ENCODE measurements at places on chromosomes 11 and 22.

- DNase-seq = no peak
- peak overlapping the region; percentile 92 for H3K4me3 ChIP-seq
- H3K4me1 ChIP-seq = peaks cover 46% of the 10 kb centered on the region
- H3K36me3 ChIP-seq = peaks cover 13% of the 10 kb centered on the region
Observed at GRCh38 chr11:119107538-119108145, 498 bp downstream of the C2CD2L start.

DNA sequence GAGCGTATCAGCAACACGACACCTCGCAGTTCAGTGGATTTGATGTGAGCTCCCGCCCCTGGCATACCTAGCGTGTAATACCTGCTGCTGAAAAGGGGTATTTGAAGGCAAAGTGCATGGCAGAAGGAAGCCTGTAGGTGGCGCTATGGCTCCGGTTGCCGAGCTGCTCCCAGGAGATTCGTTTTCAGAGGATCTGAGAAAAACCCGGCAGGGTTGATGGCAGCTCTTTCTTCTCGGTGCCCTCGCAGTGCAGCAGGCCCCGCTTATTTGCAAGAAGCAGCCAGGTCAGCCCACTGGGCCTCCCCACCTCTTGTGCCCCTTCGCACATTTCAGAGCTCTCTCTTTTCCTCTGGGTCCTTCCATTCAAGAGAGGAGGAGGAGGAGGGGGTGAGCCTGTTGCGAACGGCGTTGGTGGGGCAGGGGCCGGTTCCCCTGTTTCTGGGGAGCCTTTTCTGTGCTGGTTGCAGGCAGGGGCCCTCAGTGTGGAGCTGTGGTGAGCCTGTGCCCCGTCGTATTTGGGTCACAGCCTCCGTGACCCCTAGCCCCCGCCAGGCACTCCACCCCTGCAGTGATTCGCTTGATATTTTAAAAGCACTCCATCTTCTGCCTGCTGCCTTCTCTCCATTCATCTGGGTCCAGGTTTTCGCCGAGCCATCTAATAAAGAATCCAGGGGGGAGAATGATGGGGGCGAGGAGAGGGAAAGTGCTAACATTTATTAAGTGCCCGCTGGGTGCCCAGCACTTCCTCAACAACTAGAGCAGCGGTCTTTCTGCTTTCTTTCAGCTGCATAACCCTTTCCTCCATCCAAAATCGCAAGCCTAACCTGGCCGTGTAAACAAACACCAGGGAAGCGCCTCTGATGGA is 85.3 kb upstream of the SYT13 start:
- peak; percentile 75 for DNase-seq
- peaks cover 34% of the 10 kb centered on the region for H3K27me3 ChIP-seq
- H3K4me3 ChIP-seq = no peak overlapping the region
- no peak overlapping the region for H3K27ac ChIP-seq
- peaks cover 16% of the 10 kb centered on the region for H3K4me1 ChIP-seq

GRCh38 chr22:43643387-43643786 is 168.7 kb downstream of the EFCAB6 start:
- H3K36me3 ChIP-seq = no peaks in the 10 kb centered on the region
- no peaks in the 10 kb centered on the region for H3K4me1 ChIP-seq
- DNase-seq = no peak
- H3K27ac ChIP-seq = no peak overlapping the region

DNA sequence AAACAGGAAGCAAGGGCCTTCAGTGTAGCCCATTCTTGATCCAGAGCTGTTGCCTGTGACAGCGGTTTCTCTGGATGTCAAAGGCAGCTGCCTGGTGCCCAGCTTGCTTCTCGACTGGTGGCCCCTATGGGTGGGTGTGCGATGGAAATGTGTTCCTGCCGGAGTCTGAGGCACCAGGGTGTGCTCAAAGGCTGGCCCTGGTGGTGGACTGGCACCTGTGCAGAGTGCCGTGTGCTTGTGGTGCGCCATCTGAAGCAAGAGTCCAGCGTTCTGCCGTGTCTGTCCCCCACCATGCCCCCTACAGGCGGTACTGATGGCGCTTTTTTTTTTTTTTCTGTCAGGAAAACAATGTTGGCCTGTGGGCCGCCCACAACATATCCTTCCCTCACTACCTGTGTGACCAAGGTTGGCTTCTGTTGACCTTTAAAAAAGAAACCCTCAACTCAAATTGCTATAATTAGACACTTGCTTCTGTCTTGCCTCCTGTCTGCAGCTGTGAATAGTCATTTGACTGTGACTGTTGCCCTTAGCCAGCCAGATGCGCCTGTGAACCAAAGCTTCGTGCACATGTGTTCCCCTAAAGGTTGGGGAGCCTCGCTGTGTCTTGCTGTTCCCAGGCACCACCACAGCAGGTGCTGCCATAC is 4.7 kb upstream of the RANBP1 start:
- peaks cover 23% of the 10 kb centered on the region for H3K36me3 ChIP-seq
- H3K4me3 ChIP-seq = peak overlapping the region; percentile 14
- peak overlapping the region; percentile 95 for H3K27ac ChIP-seq
- DNase-seq = peak; percentile 62

DNA sequence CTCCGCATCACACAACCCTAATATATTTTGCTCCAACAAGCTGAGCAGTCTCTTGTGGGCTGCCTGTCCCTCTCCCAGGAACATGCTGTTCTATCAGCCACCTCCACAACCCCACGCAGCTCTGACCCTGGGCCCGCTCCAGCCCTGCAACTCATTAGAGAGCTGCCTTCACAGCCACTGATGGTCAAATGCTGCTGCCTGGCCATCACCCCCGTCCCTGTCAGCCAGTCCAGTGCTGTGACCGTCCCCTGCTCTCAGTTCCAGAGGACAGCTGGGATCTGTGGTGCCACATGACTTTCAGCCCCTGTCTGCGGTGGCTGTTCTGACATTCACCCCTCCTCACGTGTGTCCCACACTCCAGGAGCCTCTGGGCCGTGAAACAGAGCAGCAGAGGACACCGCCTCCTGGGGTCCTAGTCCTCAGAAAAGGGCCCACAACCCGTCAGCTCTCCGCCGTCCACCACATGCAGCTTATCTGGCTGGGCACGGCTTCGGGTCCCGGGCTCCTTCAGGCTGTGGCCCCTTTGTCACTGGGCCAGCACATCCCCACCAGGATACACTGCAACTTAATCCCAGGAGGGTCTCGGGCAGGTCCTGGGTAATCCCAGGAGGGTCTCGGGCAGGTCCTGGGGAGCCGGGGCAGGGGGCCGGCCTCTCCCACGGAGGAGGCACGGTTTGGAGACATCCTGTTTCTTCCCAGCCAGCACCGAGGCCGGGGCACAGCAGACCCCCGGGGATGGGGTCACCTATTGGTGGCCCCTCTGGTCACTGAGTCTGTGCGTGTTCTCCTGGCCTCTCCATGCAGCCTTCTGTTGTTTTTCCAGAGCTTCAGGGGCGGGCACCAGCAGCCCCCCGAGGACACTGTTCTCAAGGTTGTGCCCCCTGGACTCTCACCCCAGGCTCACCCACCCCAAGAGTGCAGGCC is 15.1 kb downstream of the CRELD2 start:
- H3K27ac ChIP-seq = peak overlapping the region; percentile 52
- peak overlapping the region; percentile 57 for H3K4me3 ChIP-seq
- H3K36me3 ChIP-seq = no peaks in the 10 kb centered on the region
- H3K4me1 ChIP-seq = peaks cover 45% of the 10 kb centered on the region
- H3K27me3 ChIP-seq = no peaks in the 10 kb centered on the region

DNA sequence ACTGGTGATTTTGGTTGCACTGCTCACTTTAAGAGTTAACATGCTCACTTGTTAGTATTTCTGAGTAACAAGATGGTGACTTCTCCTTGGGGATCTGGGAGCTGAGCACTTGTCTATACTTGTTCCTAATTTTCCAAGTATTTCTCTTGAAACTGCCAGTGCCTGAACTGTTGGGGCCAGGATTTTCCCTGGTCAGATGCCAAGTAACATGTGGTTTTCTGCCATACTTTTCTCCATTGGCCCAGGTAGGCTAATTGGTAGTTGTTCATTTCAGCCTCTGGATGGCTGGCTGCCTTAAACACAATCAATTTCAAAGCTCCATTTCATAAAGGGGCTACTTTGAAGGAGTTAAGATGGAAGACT is 35.0 kb downstream of the RNF141 start:
- DNase-seq = no peak
- no peaks in the 10 kb centered on the region for H3K27me3 ChIP-seq
- no peak overlapping the region for H3K4me3 ChIP-seq
- H3K27ac ChIP-seq = no peak overlapping the region
- H3K4me1 ChIP-seq = no peaks in the 10 kb centered on the region

DNA sequence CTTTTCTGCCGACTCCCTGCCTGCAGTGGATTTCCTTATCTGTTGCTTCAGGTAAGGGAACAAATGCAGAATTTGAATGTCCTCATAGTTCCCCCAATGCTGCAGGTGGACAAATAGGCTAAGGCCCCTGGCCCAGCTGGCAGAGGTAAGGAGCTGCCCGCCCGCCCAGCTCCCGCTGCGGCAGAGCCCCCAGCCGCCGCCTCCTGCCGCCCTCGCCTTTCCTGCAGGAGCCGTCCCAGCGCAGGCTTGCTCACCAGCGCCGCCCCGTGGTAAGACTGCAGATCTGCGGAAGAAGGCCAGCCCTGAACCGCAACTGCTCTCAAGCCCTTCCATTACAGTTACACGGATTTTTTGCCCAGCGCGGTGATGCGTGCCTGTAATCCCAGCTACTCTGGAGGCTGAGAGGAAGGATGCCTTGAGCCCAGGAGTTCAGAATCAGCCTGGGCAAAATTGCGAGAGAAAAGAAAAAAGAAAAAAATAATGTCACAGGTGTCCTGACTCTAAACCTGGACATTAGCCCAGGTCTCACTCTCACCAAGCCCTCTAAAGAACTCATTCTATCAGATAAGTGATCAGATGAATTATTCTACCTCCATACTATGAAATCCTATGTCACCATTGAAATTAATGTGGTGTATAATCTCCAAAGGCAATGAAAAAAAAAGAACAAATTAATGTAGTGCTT is 51.2 kb upstream of the EMID1 start:
- no peak overlapping the region for H3K27ac ChIP-seq
- H3K4me3 ChIP-seq = no peak overlapping the region
- H3K4me1 ChIP-seq = peaks cover 12% of the 10 kb centered on the region
- peaks cover 48% of the 10 kb centered on the region for H3K27me3 ChIP-seq
- no peaks in the 10 kb centered on the region for H3K36me3 ChIP-seq
